ENCODE measurements at places on chromosomes 1 and 21.

DNA sequence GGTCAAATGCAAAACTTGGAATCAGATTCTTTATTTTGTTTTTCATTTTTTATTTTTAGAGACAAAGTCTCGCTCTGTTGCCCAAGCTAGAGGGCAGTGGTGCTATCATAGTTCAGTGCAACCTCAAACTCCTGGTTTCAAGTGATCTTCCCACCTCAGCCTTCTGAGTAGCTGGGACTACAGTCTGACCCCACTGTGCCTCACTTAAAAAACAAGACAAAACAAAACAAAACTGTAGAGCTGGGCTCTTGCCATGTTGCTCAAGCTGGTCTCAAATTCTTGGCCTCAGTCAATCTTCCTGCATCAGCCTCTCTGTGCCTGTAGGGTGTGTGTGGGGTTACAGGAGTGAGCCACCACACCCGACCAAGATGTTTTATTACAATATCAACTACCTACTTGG is 396.0 kb upstream of the USP24 start:
- no peak for DNase-seq

DNA sequence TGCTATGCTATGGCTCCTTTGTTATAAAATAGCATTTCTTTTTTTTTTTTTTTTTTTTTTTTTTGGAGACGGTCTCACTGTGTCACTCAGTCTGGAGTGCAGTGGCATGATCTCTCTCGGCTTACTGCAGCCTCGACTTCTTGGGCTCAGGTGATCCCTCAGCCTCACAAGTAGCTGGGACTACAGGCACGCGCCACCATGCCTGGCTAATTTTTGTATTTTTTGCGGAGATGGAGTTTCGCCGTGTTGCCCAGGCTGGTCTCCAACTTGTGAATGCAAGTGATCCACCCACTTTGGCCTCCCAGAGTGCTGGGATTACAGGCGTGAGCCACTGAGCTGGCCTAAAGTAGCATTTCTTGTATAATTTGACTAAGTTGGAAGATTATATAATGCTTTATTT is 10.8 kb downstream of the CAMTA1 start:
- DNase-seq, result no peak

GRCh38 chr1:212700892-212701819 is 1.5 kb upstream of the BATF3 start:
- DNase-seq, result peak; percentile 70

GRCh38 chr1:183953031-183953430 is 84.5 kb downstream of the COLGALT2 start:
- no peak for DNase-seq

GRCh38 chr1:99270646-99271045 is 6.4 kb downstream of the PLPPR4 start:
- DNase-seq, result no peak

GRCh38 chr1:17350928-17351446 is 21.0 kb upstream of the PADI6 start:
- no peak for DNase-seq

- no peak for DNase-seq
Observed at GRCh38 chr1:240188139-240188538, 96.5 kb downstream of the FMN2 start.

- peak; percentile 77 for DNase-seq
Observed at GRCh38 chr1:47424336-47424982, 8.4 kb downstream of the FOXE3 start.

DNA sequence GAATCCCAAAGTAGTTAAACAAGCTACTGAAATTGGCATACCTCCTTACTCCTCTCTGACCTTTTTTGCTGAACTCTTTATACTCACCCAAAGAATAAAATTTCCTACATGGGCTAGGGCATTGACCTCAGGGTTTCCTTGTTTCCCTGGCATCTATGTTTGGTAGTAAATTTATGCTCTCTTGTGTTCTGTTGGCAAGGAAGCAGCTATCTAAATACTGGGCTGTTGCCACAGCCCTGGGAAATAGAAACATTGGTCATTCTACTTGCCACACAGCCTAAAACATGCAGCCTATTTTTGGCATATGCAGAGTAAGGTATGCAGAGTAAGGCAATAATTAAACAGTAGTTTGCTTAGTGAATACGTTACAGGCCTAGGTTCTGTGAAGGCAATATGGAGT is 351.4 kb downstream of the HLX start:
- no peak for DNase-seq

GRCh38 chr21:42746593-42747275 is 93.3 kb downstream of the PDE9A start:
- no peak for DNase-seq

DNA sequence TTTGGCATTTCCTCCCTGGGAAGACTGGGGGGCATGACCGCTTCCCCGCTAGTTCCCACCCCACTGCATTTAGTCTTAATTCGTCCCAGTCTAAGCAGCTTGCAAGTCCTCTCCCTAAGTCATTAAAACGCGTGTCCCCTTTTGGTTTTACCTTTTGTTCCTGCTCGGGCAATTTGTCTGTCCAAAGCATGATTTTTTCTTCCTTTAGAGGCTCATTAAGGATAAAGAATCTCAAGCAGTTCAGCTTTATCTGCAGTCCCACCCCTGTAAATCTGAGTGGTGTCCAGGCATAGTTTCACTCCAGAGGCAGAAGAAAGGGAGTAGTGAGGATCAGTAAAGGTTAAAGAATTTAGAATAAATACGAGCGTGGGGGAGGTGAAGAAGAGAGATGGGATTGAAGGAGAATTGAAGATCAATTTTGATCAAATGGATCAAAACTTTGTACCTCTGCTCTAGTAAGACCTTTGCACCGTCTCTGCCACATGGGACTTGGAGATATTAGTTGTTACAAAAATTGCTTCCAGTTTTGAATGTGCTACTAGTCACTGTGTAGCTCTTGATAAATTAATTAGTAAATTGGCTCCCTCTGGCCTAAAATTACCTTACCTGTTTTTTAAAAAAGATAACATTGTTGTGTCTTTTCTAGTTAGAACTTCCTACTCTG is 989 bp upstream of the ETV3 start:
- no peak for DNase-seq

DNA sequence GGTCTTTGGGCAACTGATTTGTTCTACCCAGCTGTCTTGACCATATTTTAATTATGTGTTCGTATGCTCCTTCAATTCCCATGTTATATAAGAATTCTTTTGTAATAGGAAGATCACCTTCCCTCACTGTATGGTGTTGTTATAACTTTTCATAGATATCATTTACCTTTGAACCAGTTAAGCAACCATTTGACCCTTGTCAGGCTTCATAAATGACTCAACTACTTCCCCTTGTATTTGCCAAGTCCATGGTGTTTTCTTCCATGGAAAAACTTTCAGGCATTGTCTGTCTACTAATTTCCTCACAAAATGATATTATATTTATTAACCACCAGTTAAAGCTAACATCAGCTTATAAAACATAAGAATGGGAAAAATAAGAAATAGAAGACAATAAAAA is 5.1 kb downstream of the BPNT1 start:
- DNase-seq, result no peak

GRCh38 chr1:236041631-236042618 is 23.0 kb downstream of the NID1 start:
- DNase-seq, result no peak

GRCh38 chr21:31878831-31879230 is 6.0 kb downstream of the HUNK start:
- DNase-seq, result no peak
